H54 (cell line): ENCODE measurements at places on chromosomes 11 and 22.
A peak's percentile ranks its signal among the peaks of the same experiment; 100 is the strongest.

GRCh38 chr11:117881217-117881616 is 4.8 kb upstream of the FXYD6 start:
- DNase-seq: no peak

DNA sequence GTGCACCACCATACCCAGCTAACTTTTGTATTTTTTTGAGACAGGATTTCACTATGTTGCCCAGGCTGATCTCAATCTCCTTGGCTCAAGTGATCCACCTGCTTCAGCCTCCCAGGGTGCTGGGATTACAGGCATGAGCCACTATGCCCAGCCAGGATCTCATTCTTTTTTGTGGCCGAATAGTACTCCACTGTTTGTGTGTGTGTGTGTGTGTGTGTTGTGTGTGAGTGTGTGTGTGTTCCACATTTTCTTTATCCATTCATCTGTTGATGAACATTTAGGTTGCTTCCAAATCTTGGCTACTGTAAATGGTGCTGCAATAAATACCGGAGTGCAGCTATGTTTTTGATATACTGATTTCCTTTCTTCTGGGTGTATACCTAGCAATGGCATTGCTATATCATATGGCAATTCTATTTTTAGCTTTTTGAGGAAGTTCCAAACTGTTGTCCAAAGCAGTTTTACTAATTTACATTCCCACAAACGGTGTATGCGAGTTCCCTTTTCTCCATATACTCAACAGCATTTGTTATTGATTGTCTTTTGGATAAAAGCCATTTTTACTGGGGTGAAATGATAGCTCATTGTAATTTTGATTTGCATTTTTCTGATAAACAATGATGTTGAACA is 105.4 kb downstream of the TTC28 start:
- no peak for DNase-seq

- no peak for DNase-seq
Measured at GRCh38 chr11:6156628-6157359, 13.3 kb downstream of the OR52B2 start.

DNA sequence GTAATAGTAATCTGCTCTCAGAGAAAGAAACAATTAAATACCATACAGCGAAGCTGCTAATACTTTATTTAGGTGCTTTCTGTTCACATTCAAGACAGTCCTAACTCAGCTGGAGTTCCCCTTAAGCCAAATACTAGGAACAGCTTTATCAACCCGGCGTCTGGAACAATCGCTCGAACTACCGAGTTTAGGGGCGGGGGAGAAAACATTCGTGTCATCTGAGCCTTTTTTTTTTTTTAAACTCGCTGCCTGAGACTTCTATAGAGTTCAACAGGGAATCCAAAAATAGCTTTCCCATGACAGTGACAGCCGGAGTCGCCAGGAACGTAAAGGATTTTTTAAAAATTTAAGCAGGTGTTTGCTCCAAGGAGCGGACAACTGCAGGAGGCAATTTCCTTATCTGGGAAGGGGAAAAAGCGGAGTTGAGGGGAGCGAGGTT is 852 bp downstream of the TRAF6 start:
- DNase-seq: no peak

DNA sequence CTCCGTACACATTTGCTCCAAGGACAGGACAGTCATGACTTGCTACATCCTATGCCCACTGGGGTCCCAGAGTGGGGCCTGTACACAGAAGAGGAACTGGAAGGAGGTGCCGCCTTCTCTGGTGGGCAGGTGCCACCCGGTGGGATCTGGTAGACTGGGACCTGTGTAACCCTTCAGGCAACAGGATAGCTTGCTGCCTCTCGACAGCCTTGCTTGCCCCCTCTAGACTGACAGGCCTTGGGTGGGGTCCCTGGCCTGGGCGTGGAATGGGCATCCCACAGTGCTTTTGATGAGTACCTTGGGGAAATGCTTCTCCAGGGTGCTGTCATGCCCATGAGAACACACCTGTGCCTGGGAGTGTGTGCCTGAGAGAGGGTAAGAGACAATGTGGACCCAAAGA is 15.8 kb downstream of the SHANK3 start:
- DNase-seq: no peak

DNA sequence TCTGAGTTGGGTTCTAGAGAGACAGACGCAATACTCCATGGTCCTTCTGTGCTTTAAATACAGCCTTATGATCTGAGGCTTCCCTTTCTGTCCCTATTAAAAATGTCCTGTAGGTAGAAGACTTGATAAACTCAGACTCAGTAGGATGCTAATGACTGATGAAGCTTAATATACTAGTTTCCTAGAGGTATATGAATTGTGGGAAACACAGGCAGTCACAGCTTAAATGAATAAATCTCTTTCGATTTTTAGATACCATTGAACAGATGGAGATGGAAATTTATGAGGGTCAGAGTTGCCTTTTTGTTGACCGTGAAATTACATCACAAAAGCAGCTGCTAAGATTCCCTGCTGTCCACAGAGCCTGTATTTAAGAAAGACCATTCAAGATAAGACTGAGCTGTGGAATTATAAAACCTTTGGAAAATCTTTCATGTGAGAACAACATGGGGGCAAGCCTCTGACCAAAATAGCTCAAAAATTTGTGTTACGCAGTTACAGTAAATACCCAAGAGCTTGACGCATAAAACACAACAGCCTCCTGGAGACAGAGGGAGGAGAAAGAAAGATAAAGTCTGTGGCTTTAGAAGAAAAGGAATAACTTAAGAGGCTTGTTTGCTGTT is 172.3 kb downstream of the AASDHPPT start:
- DNase-seq: no peak

- DNase-seq: no peak
Measured at GRCh38 chr11:128334311-128335044, 252.9 kb downstream of the ETS1 start.

DNA sequence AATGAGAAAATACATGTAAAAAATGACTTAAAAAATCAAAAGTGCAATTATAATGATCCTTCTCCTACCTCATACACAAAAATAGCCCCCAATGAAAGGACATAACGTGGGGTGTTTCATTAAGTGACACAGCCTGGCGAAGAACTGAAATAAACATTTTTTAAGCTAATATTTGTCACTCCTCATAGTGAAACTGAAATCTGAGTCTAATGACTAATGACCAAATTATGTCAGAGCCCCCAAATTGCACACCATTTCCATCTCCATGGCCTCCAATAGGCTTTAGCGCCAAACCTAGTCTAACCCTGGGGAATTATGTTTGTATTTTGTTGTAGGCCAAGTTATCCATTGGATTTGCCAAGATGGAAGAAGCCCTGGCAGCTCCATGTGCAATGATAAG is 119.1 kb downstream of the WT1 start:
- no peak for DNase-seq

DNA sequence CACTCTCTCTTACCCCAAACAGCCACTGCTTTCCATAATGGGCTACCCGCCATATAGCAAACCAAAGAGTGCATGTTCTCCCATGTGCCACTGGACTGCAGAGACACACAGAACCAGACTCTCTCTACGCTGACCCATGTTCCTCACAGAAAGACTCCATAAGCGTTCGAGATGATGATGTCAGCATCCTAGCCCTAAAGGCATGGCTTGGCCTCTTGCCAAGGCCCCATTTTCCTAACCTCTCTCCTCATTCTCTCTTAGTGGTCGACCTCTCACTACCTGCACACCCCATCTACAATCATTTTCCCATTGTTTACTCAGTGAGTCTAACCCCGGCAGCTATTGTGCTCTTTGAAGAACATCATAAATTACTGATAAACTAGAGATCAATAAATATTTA is 4.9 kb downstream of the NDUFC2 start:
- no peak for DNase-seq

- no peak for DNase-seq
Measured at GRCh38 chr11:69916806-69917387, 97.7 kb upstream of the FGF3 start.

DNA sequence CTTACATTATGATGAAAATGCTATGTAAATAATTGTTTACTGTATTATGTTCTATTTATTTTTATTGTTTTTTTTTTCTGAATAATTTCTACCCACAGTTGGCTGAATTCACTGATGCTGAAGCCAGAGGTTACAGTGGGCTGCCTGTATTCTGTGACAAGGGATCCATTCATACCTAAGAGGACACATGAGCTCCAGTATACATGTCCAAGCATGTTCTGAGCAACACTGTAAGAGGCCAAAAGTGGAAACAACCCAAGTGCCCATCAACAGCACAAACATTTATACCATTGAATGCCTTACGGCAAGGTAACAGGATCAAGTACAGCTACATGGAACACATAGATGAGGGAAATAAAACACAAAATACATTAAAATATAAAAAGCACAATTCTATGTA is 1.4 kb upstream of the SRSF8 start:
- DNase-seq: no peak

GRCh38 chr11:87539596-87539995 is 501.9 kb downstream of the TMEM135 start:
- no peak for DNase-seq

- DNase-seq: peak; percentile 53
Measured at GRCh38 chr22:27139935-27140511, 482.6 kb downstream of the MIAT start.
